ENCODE measurements at places on chromosomes 2 and 18. TPM values are rescaled to one million over a fixed set of nuclear protein-coding genes. Genes with fewer than 3 reads are reported as not detected.

The CCDC148 gene
- total RNA-seq: 0.51 TPM

The MRO gene
- total RNA-seq: not detected

The GAD1 gene
- not detected for total RNA-seq

The SPEG gene
- total RNA-seq: 1.7 TPM

The RTP5 gene
- total RNA-seq: not detected

The INHA gene
- total RNA-seq: not detected

The CPO gene
- not detected for total RNA-seq

The ITPRIPL1 gene
- total RNA-seq: 7.0 TPM

The LOXL3 gene
- 0.85 TPM for total RNA-seq

The CD28 gene
- total RNA-seq: 0.05 TPM

The UGT1A8 gene
- not detected for total RNA-seq

The GPR155 gene
- 0.93 TPM for total RNA-seq

The ANKMY1 gene
- total RNA-seq: 6.8 TPM

The UNC80 gene
- total RNA-seq: 0.17 TPM

The GPR35 gene
- total RNA-seq: 0.85 TPM

The TSHZ1 gene
- total RNA-seq: 15.0 TPM

The MEIS1 gene
- total RNA-seq: 1.3 TPM

The TMEFF2 gene
- total RNA-seq: 0.05 TPM

The GKN2 gene
- not detected for total RNA-seq

The C2orf80 gene
- not detected for total RNA-seq

The NT5DC4 gene
- not detected for total RNA-seq

The RAD51AP2 gene
- not detected for total RNA-seq

The PIEZO2 gene
- 342 TPM for total RNA-seq

The EGR4 gene
- total RNA-seq: not detected

The GCA gene
- total RNA-seq: 12.9 TPM

The OR6B2 gene
- total RNA-seq: not detected

The ZBTB7C gene
- under 0.01 TPM for total RNA-seq

The HSBP1L1 gene
- total RNA-seq: 5.2 TPM

The CD207 gene
- total RNA-seq: not detected

The RPRM gene
- total RNA-seq: not detected

The PROKR1 gene
- not detected for total RNA-seq

The SNED1 gene
- total RNA-seq: 23.4 TPM

The KCNJ3 gene
- total RNA-seq: not detected

The VRK2 gene
- 35.4 TPM for total RNA-seq

The CLEC4F gene
- 0.34 TPM for total RNA-seq

The EMX1 gene
- total RNA-seq: not detected

The ALK gene
- not detected for total RNA-seq

The L3MBTL4 gene
- 5.9 TPM for total RNA-seq

The YES1 gene
- total RNA-seq: 318 TPM

The BCL11A gene
- under 0.01 TPM for total RNA-seq

The MYO5B gene
- total RNA-seq: 0.70 TPM

The SOX11 gene
- not detected for total RNA-seq

The KCNG3 gene
- not detected for total RNA-seq

The LRP1B gene
- under 0.01 TPM for total RNA-seq

The UGT1A6 gene
- total RNA-seq: 0.88 TPM

The PRKAG3 gene
- not detected for total RNA-seq

The WNT6 gene
- not detected for total RNA-seq

The ARL6IP6 gene
- total RNA-seq: 29.6 TPM

The PAX8 gene
- 0.68 TPM for total RNA-seq

The TLK1 gene
- total RNA-seq: 45.1 TPM
